ENCODE measurements at places on chromosomes 3 and 15. TPM values are rescaled to one million over a fixed set of nuclear protein-coding genes. Genes with fewer than 3 reads are reported as not detected.

RPP25 gene
- total RNA-seq: 1.9 TPM

KIF7 gene
- 0.54 TPM for total RNA-seq

TGM4 gene
- not detected for total RNA-seq

KNG1 gene
- 0.26 TPM for total RNA-seq

ISL2 gene
- total RNA-seq: not detected

CKMT1B gene
- not detected for total RNA-seq

- no peak overlapping the region for H3K4me3 ChIP-seq
- no peaks in the 10 kb centered on the region for H3K27me3 ChIP-seq
- H3K27ac ChIP-seq: no peak overlapping the region
- no peaks in the 10 kb centered on the region for H3K36me3 ChIP-seq
Measured at GRCh38 chr3:105458518-105459215, 92.0 kb downstream of the ALCAM start.

DNA sequence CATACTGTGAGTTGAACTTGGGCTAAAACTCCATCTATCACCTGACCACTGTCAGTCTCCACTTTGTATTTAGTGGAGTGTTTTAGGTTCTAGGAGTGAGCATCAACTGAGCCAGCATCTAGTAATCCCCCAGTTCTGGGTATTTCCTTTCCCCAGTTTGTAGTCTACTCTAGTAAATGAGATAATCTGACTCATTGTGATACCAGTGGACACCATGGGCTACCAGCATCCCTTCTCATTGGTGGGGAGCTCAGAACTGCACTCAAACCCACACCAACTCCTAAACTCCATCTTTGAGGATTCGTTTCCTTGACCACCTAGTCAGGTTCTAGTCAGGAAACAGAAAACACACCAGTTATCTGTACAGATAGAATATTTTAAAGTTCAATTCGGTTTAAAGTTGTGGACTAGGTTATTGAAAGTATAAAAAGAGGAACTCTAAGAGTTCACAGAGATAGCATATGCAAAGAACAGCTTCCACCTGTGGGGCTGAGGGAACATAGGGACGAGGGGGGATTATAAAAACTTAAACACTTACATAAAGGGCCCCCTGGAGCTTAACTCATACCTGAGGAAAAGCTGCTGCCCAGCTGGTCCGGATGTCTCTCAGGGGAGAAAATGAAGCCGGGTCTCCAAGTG, 36.0 kb downstream of the LEO1 start:
- no peak for DNase-seq
- peaks cover 4% of the 10 kb centered on the region for H3K4me1 ChIP-seq
- H3K27ac ChIP-seq: no peak overlapping the region
- no peaks in the 10 kb centered on the region for H3K36me3 ChIP-seq
- H3K4me3 ChIP-seq: no peak overlapping the region

DNA sequence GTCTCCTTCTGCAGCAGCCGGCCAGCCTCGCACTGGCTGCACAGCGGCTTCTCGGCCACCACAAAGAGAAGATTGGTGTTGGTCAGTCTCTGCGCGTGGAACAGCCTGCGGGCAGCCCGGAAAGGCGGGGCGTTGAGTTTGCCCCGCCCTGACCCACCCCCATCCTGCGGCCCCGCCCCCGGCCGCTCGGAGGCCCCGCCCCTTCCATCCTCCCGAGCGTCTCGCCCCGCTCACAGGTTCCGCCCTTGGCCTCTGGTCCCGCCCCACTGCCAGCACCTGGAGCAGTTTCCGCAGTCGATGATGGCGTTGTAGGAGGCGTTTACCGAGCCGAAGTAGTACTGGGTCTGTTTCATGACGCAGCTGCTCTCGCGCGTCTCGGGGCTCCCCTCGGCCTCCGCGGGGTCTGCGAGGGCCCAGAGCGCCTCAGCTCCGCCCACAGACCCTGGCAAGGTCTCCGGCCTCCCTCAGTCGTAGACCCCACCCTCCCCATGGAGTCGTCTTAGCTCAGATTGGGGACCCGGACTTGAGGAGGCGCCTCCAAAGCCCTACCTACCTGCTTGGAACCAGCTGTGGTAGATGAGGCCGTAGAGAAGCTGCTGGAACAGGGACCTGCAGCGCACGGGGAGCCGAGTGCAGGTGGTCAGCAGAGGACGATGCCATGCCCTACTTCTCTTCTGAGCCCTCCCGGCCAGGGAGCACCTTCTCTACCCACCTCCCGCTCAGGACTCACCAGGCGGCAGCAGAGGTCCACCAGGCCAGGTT, 5.9 kb upstream of the TMEM115 start:
- H3K27me3 ChIP-seq: no peaks in the 10 kb centered on the region
- H3K4me1 ChIP-seq: no peaks in the 10 kb centered on the region
- H3K36me3 ChIP-seq: no peaks in the 10 kb centered on the region
- H3K27ac ChIP-seq: no peak overlapping the region
- peak; percentile 79 for DNase-seq

- no peaks in the 10 kb centered on the region for H3K4me1 ChIP-seq
- H3K27me3 ChIP-seq: no peaks in the 10 kb centered on the region
- no peak for DNase-seq
- H3K4me3 ChIP-seq: no peak overlapping the region
Measured at GRCh38 chr3:182861348-182861747, 68.0 kb downstream of the ATP11B start.

DNA sequence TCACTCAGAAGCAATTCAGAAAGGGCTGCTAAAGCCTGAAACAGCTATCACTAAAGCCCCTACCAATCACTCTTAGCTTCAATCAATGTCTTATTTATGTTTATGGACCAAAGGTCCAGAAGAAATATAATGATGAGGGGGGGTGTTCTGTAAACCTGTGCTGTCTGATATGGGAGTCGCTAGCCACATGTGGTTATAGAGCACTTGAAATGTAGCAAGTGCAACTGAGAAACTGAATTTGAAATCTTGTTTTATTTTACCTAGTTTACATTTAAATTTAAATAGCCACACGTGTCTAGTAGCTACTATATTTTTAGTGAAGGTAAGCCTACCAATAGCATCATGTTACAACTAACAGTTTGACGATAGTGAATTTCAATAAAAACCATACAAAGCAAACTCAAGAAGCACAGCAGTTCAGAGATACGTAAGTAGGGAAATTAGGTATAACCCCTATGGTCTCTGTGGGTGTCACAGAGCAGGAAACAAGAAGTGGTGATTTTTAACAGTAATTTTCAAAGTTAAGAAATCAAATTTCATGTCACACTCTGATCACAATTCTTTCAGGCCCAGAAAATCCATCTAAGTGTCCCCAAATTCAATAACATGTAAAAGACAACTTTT, 3.6 kb downstream of the POU1F1 start:
- no peak for DNase-seq
- H3K4me1 ChIP-seq: no peaks in the 10 kb centered on the region
- H3K27ac ChIP-seq: no peak overlapping the region
- no peak overlapping the region for H3K4me3 ChIP-seq
- H3K27me3 ChIP-seq: no peaks in the 10 kb centered on the region
- no peaks in the 10 kb centered on the region for H3K36me3 ChIP-seq

DNA sequence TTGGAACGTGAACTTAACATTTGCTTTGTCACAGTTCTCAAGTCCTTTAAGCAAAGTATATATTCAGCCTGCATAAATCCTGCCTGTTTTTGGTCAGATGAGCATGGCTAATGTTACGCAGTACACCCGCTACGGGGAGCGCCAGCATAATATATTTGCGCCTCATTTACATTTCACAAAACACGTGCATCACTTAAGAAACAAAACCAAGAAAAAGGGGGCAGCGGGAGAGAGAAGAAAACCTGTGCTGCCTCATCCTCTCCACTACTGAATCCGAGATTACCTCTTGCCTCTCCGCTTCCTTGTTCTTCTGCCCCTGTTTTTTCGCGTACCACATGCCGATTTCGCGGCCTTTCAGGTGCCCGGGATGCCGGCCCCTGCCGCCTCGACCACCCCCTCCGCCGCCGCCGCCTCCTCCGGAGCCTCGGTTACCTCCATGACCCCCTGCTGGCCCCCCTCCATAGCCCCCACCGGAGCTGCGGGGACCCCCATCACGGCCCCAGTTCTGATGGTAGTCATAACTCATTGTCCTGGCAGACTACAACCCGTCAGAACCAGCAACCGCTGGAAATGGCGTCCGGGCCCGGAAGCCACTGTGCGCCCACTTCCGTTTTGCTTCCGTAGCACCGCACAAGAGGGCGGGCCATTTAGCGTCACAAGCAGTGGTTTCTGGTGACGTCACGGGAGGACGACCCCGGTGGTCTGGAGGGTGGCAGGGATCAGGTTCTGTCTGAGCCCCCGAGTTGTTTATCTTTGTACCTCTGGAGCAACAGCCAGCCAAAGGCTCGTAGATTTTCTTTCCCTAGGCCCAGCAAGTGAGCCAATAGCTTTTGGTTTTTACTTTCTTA, at the start of gene DHX36:
Gene DHX36 (minus strand): TSS at position 597 of the 848 bp plus-strand sequence. CDS start 71 bp downstream, at position 526.
- peak within 1 kb of the TSS; percentile 86 for H3K27ac ChIP-seq
- peaks cover 30% of the 10 kb centered on the region for H3K4me1 ChIP-seq
- H3K27me3 ChIP-seq: no peaks in the 10 kb centered on the region
- no peaks in the 10 kb centered on the region for H3K36me3 ChIP-seq
- H3K4me3 ChIP-seq: peak within 1 kb of the TSS; percentile 93
- DNase-seq: peak; percentile 94

DNA sequence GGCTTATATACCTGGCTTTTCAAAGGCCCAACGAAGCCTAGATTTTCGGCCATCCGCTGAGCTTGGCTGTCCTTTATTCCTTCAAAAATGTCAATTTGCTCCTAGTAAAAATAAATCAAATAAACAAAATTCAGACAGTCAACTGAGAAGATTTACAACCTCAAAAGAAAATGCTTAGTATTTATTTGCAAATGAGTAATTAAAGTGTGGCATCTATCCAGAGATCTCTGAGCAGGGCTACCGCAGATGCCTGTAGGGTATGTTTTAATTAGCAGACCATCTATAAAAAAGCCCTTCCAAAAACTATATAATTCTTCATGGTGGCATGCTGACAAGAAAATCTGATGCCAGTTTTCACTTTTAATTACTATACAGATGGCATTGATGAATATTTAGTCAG, 136.2 kb downstream of the SUCLG2 start:
- no peak overlapping the region for H3K4me3 ChIP-seq
- no peaks in the 10 kb centered on the region for H3K27me3 ChIP-seq

DNA sequence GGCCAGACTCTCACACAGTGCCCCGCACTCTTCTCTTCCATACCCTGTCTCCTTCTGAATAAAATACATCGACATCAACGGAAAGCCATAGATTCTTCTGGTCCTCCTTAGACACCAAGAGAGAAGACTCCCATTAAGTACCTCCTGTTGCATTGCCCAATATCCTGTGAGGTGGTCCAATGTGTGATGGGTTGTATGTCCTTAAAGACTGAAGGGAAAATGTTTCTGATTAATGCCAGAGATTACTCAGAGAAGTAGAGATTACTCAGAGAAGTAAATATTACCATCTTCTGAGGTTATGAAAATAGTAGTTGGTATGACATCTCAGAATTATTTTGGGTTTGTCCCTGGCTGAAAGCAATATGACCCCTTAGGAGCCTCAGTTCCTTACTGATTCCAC, 60.8 kb upstream of the GALNT15 start:
- DNase-seq: no peak
- H3K4me1 ChIP-seq: peaks cover 10% of the 10 kb centered on the region
- no peaks in the 10 kb centered on the region for H3K27me3 ChIP-seq

DNA sequence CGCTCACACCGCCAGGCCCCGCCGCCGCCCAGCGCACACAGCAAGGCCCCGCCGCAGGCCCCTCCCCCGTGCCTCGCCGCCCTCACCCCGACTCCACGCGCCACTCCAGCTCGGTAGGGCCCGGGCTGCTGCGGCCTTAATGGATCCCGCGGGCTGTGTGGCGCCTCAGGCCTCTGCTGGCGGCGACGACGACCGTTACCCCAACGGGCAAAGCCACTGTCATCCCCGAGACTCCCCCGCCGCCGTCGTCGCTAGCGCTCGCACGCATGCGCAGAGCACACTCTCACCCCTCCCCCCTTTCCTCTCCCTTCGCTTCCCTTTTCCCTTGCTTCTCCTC, at the start of gene MSL2:
Gene MSL2 (minus strand): TSS at position 272 of the 337 bp plus-strand sequence. CDS start 1,222 bp downstream, outside the sequence.
- H3K27me3 ChIP-seq: no peaks in the 10 kb centered on the region
- peaks cover 34% of the 10 kb centered on the region for H3K4me1 ChIP-seq
- no peaks in the 10 kb centered on the region for H3K36me3 ChIP-seq
- H3K27ac ChIP-seq: peak within 1 kb of the TSS; percentile 100

GRCh38 chr15:37733628-37734027, 200.8 kb upstream of the TMCO5A start:
- H3K27ac ChIP-seq: no peak overlapping the region
- no peaks in the 10 kb centered on the region for H3K4me1 ChIP-seq
- no peaks in the 10 kb centered on the region for H3K36me3 ChIP-seq
- no peak for DNase-seq
- H3K27me3 ChIP-seq: no peaks in the 10 kb centered on the region
- no peak overlapping the region for H3K4me3 ChIP-seq

GRCh38 chr15:70094690-70095311, 2.9 kb downstream of the TLE3 start:
- no peaks in the 10 kb centered on the region for H3K27me3 ChIP-seq
- DNase-seq: no peak
- H3K4me1 ChIP-seq: peaks cover 55% of the 10 kb centered on the region
- H3K27ac ChIP-seq: peak overlapping the region; percentile 43

GRCh38 chr3:42488687-42489086, 13.8 kb upstream of the VIPR1 start:
- DNase-seq: no peak
- no peak overlapping the region for H3K27ac ChIP-seq
- H3K4me1 ChIP-seq: peaks cover 4% of the 10 kb centered on the region
- H3K27me3 ChIP-seq: no peaks in the 10 kb centered on the region

DNA sequence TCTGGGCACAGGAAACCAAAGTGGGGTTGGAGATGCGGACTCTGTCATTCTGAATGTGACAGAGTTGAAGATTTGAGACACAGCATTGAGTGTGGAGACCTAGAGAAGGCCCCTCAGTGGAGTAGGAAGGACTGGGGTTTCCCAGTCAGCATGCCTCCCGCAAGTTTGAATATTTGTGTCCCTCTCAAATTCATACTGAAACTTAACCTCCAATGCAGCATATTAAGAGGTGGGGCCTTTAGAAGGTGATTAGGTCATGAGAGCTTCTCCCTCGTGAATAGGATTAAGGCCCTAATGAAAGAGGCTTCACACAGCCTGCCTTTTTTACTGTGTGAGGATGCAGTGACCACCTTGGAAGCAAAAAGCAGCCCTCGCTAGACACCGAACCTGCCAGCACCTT, 8.0 kb downstream of the HDDC3 start:
- H3K27ac ChIP-seq: no peak overlapping the region
- H3K36me3 ChIP-seq: no peaks in the 10 kb centered on the region
- H3K4me3 ChIP-seq: no peak overlapping the region
- no peaks in the 10 kb centered on the region for H3K27me3 ChIP-seq
- peaks cover 7% of the 10 kb centered on the region for H3K4me1 ChIP-seq

DNA sequence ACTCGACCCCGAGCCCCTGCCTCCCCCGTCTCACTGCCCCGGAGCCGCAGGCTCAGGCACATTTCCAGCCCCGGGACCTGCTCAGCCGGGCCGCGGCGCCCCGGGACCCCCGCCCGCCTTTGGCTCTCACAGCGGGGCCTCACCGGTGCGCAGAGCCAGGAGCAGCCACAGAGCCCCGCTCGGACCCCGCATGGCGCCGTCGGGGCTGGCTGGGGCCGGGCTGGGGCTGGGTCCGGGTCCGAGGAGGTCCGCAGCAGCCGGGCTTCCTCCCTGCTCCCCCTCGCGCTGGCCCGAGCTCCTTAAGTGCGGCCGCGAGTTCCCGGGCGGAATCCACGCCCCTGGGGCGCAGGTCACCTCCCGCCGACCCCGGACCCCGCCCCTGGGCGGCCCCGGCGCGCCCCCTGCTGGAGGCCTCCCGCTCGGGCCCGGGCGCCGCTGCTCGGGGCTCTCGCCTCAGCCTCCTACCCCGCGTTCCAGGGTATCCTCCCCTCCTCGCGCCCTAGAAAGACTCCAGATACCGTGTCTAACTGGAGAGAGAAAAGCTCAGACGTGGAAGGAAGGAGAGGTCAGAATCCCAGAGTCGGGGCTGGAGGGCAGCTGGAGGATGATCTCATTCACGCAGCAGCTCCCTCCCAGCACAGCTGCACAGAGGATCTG, at the start of gene MELTF:
Gene MELTF (minus strand): TSS at position 307 of the 657 bp plus-strand sequence. CDS start 115 bp downstream, at position 192.
- no peak within 1 kb of the TSS for H3K27ac ChIP-seq
- H3K4me3 ChIP-seq: peak within 1 kb of the TSS; percentile 57
- H3K4me1 ChIP-seq: peaks cover 9% of the 10 kb centered on the region
- H3K36me3 ChIP-seq: no peaks in the 10 kb centered on the region
- no peaks in the 10 kb centered on the region for H3K27me3 ChIP-seq

Data from psoas muscle (tissue), 8 donors.